ENCODE measurements at places on chromosomes 5 and 9.

DNA sequence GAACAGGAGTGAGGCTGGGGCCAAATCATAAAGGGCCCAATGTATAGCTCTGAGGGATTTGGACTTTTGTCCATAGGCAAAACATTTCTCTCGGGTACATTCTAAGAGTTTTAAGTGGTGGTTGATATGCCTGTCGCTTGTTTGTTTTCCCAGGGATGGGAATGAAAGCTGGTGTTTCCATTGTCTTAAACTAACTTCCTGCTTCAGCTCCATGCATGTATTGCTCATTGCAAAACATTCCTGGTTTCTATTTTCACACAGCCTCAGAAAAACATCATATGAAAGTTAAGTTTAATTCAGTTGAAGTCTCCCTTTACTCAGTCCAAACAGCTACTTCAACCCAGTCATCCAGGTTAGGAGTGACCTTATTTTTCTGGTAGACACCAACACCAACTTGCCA is 235.0 kb downstream of the ACTL7B start:
- no peak for DNase-seq

DNA sequence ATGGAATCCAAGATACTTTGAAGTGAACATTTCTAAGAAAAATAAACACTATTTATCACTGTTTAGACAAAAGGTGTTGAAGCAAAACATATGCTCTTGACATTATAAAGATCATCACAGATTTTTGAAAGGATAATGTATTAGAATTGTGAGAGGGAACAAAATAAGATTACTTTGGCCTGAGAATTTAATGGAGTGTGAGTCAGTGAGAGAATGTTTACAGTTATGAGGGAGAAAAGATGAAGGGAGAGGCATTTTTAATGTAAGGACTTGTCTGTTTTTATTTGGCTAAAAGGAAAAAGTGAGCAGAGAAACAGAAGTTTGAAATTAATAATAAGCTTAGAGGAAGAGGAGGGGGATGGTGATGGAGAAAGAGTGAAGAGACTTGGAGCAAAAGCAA is 1010.1 kb downstream of the EFNA5 start:
- no peak for DNase-seq

GRCh38 chr5:67842806-67843205 is 372.8 kb upstream of the PIK3R1 start:
- DNase-seq = no peak

- DNase-seq = no peak
Measured at GRCh38 chr5:43561356-43561755, 4.5 kb upstream of the PAIP1 start.

- DNase-seq = no peak
Measured at GRCh38 chr5:132761321-132762240, 14.4 kb downstream of the CCNI2 start.

- no peak for DNase-seq
Measured at GRCh38 chr5:58021466-58021865, 438.4 kb downstream of the PLK2 start.

- DNase-seq = no peak
Measured at GRCh38 chr9:84492366-84493159, 152.0 kb upstream of the SLC28A3 start.

GRCh38 chr5:171867786-171868185 is 82.2 kb downstream of the SMIM23 start:
- DNase-seq = no peak

DNA sequence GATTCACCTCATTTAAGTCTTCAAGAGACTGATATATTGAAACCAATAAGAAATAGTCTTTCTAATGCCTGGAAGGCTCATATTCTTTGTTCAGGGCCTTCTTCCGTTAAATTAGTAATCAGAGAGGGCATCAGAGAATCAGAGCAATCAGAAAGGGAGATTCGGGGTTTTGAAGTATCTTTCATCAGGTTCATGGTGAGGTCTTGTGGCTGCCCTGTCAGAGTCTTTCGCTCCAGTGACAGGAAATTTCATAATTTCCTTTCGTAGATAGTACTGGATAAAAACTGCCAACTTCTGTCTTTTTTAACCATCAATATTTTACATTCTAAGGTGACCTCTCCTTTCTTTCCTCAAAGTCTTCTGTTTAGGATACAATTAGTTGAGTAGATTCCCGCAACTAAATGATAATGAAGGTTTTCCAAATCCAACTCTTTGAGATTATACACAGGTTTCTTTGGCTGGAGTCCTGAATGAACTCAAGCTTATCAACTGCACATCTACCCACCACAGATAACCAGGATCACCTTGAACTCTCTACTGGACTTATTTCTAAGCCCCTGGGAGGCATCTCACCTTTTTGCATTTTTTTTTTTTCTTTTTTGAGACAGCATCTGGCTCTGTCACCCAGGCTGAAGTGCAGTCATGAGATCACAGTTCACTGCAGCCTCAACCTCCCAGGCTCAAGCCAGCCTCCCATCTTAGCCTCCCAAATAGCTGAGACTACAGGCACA is 5.5 kb downstream of the IL31RA start:
- no peak for DNase-seq

DNA sequence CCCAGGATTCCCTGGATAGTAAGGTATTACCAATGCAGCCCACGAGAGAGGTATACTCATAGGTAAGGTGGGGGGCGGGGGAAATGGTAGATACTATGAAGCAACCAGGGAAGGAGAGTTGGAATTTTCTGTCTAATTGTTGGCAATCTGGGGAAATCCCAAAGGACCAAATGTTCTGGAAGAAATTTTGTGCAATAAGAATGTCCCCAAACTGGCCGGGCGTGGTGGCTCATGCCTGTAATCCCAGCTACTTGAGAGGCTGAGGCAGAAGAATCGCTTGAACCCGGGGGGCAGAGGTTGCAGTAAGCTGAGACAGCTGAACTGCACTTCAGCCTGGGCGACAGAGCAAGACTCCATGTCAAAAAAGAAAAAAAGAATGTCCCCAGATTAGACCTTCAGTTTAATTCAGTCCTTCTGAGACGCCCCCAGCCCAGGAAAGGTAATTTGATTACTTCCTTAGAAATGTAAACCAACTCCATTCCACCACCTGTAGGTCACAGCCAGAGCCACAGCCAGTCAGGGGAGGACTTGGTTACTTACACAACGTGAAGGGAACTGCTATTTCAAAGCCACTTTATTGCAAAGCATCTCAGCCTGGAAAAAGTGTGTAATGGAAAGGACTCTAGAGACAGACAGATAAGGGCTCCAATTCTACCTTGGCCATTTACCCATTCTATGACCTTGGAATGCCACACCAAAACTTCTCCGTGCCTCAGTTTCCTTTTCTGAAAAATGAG is 50.0 kb upstream of the KLF4 start:
- DNase-seq = no peak

- DNase-seq = no peak
Measured at GRCh38 chr5:142821733-142822487, 51.7 kb downstream of the ARHGAP26 start.

DNA sequence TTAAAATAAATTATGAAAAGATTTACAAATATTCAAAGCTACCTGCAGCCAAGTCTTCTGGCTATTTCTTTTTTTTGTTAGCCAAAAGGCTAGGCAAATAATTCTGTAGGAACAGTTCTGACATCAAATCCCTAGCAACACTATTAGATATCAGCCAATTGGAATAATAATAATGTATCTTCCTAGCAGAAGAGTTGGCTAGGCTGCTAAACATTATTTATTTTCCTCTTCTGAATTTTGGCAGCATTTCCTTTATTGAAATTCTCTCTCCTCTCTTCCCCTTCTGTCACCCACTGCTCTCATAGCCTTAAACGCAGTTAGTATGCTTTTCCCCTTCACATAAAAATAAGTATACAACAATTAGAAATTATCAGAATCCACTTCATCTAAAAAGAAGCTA is 42.6 kb downstream of the ZDHHC21 start:
- DNase-seq = no peak

DNA sequence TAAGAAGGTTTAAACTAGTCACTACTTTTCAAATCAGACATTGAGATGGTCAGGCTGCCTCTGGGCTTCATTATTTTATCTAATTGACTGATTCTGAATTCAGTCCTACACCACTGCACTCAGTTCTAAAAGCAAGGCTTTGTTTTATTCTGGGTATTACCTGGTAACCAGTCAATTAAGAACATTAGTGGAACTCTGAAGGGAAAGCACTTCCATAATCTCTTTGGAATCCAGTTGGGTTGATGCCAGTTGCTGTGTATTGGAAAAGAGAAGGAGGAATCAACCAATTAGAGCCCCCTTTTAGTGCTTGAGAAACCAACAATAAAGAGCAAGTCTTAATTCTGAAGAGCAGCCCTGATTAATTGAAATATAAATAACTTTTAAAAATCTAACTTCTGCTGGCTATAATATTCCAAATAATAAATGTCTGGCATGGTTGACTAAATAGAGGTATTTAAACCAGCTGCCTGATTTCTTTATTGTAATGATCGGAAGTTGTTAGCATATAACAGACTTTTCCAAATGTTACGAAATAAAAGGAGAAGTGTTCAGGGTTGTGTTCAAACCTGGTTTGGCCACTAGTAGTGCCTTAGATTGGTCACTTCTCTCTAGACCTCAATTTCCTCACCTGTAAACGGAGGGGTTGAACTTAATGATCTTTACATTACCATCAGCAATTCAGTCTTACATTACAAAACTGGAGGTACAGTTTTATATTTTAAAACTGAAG is 32.0 kb downstream of the CPEB4 start:
- DNase-seq = no peak

- no peak for DNase-seq
Measured at GRCh38 chr9:18396102-18396728, 77.7 kb upstream of the ADAMTSL1 start.

DNA sequence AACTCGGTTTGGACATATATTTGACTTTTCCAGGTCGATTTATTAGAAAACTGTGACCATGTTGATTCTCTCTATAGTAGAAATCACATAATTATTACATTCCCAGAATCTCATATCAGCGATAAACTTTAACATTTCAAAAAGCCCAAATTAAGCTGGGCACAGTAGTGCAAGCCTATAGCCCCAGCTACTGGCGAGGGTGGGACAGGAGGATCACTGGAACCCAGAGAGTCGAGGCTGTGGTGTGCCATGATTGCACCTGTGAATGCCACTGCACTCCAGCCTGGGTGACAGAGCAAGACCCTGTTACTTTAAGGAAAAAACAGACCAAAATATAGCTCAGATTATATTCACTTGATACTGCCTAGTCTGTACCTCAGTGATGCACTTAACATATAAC is 128.9 kb downstream of the CPLANE1 start:
- no peak for DNase-seq

DNA sequence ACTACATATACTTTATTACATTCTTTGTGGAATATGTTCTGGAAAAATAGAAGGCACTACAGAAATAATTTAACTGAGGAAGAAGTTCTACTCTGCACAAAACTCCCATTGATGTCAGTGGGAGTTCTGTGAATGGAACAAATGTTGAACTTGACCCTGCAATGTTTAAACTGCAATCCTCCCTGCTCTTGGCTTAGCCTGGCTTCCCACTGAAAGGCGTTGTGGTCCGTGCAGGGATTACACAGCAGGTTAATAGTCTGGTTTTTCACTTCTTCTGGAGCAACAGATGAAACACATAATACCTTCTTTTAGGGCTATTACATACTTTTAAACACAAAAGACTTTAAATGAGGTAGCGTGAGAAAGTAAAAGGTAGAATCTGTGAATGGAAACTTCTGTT is 12.9 kb upstream of the ERBIN start:
- DNase-seq = no peak

DNA sequence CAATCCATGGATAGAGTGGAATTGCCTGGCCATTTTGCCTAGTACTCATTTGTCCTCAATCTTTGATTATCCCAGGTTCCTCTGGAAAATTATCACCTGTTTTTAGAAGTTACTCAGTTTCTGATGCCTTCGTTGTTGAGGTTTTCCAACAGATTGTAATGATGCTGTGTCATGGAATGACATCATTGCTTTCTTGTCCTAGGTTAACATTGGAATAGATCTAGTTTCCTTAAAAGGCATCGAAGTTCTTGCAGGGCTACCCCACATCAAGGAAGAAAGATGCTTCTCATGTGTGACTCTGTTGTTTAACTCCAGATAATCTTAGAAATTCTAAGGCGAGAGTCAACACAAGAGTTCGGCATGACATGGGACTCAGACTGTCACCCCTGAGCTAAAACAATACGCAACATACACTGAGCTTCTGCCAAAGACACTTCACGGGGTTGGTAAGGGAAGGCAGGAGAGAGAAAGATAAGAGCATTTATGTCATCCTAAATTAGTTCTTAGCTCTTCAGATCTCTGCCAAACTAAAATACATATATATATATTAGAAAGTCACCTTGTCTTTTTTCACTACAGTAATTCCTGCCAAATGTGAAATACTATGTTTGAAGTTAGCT is 293.2 kb upstream of the WWC1 start:
- DNase-seq = no peak

DNA sequence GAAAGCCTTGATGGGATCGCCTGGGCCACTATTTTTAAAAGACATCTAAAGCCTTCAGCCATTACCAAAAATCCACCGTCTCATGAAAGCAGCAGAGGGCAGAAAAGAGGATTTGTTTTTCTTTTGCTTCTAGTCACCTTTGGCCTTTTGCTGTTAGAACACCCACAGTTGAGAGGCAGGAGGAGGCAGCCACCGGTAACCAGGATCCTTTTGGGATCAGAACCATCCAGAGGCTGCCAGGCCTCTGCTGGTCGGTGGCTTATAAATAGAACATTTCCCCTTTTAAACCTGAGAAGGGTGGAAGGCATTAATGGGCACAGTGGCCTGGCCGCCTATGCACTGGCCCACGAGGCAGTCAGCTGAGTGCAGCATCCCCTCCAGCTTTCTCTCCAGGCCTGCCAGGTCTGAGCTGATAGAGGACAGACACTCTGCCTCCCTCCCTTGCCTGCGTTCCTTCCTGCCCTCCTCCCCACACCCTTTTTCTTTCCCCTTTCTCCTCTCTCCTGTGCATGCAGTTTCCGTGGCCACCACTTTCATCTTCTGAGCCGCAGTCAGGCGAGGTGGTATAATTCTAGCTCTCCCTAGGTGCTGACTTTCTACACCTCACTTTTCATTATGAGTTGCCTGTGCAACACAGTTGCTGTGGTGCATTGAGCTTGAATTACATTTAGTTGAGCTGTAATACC is 253.4 kb downstream of the ARHGAP26 start:
- DNase-seq = no peak

DNA sequence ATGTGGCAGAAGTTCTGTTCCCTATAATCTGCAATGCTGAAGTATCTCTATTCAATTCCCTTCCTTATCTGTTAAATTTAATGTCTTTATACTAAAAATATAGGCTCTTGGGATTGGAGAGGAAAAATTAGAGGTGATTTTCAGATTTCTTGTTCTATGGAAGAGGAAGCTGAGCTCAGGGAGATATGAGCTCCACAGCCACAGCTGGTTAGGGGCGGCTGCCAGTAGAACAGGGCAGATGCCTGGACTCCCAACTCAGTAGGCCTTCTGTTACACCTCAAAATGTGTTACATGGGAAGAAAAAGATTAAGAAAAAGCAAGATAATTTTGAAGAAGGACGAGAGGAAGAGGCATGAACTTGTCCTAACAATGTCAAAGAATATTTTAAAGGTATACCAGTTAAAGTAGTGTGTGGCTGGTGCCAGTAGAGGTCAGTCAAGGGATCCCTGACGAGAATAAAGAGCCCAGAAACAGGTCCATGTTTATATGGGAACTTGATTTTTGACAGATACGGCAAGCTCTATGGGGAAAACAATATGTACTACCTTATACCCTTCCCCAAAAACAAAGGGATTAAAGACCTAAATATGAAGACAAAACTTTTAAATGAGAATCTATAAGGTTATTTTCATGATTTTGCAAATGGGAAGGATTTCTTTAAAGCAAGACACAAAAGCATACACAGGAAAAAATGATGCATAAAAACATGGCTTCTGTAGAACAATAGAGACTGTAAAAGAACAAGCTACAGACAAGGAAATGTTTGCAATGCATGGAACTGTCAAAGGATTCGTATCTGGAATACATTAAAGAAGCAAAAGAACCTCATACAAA is 28.7 kb downstream of the DNAJC21 start:
- DNase-seq = no peak

Data from activated CD8-positive, alpha-beta memory T cell treated with anti-CD3 and anti-CD28 coated beads, Interleukin-2, amount 50 U/mL, for 4 hours (primary cell).